ENCODE measurements at places on chromosomes 7 and 10. TPM values are rescaled to one million over a fixed set of nuclear protein-coding genes. Genes with fewer than 3 reads are reported as not detected.

ANXA8 gene
- 0.55 TPM for total RNA-seq

ODAD2 gene
- total RNA-seq, result 1.8 TPM

HTR5A gene
- total RNA-seq, result not detected

SH2D4B gene
- total RNA-seq, result not detected

CLEC2L gene
- total RNA-seq, result not detected

KCTD7 gene
- total RNA-seq, result 7.1 TPM

ABCA13 gene
- total RNA-seq, result 0.29 TPM

TEX47 gene
- total RNA-seq, result not detected

MAGI2 gene
- total RNA-seq, result 1.1 TPM

EEPD1 gene
- total RNA-seq, result 9.4 TPM

LRRC17 gene
- 20.2 TPM for total RNA-seq

- no peak for DNase-seq
Observed at GRCh38 chr10:12670004-12670403, 320.7 kb downstream of the CAMK1D start.

DNA sequence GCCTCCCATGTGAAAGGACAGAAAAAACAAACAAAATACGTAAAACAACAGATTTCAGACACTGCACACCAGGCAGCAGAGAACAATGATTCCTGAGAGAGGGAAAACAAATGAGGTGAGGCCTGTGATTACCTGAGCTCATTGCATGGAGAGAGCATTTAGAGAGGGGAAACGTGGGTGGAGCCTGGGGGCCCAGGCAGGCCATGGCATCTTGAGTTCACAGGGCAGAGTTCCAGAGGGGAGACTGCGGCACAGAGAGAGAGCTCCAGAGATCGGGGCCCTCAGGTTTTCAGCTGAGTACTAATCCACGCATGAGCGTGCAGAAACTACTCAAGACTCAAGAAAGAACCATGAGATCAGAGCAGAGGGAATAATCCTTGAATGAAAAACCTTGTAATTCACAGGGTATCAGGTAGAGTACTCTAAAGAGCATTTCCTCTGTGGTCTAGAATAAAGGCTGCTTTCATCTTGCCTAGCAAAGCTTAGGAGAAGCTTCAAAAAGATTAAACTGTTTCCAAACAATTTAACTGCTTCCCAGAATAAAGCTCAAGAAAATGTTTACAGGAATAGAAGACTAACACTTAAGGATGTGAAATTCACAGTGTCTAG lies 46.6 kb upstream of the ARHGAP12 start:
- no peak for DNase-seq

- DNase-seq, result no peak
Observed at GRCh38 chr10:71985542-71986250, 21.5 kb downstream of the CHST3 start.

DNA sequence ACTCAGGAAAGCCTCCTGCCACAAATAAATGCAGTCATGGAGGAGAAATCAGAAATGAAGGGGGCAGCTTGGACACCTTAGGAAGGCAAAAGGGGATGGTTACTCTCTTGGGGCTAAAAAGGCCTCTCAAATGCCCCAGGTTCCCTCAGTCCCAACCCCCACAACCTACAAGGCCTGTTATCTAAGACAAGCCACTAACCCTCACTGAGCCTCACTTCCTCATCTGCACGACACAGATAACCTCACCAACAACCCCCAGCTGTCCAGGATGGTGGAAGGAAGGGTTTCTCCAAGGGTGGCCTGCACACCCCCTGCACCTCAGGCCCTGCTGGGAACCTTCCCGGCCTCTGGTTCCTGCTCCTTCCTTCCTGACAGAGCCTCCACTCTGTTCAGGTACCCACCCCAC lies 29.2 kb downstream of the SORBS1 start:
- DNase-seq, result no peak

- DNase-seq, result peak; percentile 83
Observed at GRCh38 chr10:28201410-28202400, 101.2 kb downstream of the MPP7 start.

DNA sequence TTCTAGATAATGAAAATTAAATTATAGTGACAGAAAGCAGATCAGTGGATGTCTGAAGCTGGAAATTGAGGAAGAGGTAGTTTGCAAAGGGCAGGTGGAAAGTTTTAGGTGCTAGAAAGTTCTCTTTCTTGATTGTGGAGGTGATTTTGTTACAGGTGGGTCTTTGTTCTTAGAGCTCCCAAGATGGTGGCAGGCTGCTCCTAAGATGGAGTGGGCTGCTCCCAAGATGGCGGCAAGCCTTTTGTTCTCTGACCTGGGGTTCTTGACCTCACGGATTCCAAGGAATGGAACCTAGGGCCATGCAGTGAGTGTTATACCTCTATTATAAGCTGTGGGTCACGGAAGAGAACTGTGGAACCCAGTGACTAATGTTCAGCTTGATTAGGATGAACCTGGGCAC lies 32.5 kb downstream of the SUGCT start:
- DNase-seq, result no peak

DNA sequence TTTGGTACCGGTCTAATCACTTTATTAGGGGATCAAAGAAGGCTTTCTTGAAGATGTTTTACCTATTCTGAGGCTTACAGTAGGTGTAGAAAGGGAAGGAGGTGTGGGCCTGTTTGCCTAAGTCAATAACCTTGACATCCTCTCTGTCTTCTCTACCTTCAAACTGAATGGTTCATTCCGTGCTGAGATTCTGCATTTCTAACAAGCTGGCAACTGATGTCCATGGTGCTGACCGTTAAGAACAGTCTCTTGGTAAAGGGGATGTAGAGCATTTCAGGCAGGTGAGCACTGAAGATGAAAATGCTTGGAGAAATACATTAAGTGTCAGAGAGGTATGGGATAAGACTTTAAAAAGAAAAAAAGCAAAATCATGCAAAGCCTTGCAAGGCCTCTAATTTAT lies 51.5 kb upstream of the DGKB start:
- no peak for DNase-seq
